Dorsolateral prefrontal cortex (tissue), 122 donors: ENCODE measurements at places on chromosomes 6 and 20.

DNA sequence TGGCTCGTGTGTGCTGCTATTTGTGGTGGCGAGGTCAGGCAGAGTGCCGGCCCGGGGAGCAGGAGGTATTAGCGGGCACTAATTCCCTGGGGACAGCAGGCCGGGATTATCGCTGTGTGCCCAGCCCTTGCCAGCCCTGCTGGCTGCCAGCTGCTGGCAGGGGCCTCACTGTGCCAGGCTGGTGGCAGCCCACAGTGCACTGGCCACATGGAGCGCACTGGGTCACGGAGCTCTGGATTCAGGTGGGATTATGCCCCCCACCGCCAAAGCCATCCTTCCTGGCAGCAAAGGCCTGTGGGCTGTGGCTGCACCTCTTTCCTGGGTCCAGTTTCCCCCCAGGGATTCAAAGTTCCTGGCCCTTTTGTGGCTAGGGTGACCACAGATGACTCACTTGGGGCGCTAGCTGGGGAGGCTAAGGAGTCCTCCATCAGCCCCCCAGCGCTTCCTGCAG is 59.7 kb downstream of the YTHDF1 start:
- DNase-seq: no peak

DNA sequence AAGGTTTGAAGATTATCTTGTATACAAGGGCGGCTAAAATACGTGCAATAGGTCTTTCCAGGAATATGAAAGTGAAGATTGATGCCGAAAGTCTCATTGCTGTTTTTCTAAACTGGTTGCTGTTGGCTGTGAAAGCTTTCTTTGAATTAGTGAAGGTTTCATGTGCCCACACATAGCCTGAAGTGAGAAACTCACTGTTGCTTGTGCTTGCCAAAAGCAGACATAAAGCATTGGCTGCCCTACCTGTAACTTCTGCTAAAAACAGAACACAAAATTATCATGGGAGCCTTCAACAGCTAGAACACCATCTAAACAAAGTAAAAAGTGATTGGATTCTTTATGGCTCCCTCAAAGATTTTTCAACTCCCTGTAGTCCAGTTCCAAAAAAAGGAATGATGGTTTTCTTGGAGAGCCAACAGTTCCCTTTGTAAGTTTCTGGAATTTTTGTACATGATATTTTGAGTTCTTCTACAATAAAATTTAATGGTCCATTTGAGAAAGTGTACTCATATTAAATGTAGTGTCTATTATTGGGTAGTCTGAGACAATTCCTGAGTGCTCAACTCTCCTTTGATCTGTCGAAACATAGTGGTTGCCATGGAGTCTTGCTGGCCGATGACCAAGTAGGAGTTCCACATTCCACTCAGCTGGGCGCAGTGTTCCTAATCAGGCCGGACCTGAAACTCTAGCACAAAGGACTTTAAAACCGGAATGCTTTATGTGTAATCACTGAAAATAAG is 68.5 kb downstream of the PLEKHG1 start:
- DNase-seq: peak; percentile 55

DNA sequence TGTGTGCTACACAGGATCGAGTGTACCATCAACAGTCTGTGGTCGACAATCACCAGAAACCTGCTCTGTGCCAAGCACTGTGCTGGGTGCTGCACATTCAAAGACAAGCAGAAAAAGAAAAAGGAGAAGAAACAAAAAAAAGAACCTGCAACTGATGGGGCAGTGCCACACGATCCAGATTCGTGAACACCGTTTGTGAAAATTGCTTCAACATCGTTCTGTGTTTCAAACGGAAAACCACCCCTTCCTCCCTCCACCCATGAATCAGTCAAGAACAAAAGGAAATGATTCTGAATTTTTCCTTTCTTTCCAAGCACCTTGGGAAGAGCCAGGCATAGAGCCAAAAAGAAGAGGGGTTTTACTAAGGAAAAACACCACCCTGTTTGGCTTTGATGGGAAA is 129.2 kb upstream of the ARID1B start:
- no peak for DNase-seq

DNA sequence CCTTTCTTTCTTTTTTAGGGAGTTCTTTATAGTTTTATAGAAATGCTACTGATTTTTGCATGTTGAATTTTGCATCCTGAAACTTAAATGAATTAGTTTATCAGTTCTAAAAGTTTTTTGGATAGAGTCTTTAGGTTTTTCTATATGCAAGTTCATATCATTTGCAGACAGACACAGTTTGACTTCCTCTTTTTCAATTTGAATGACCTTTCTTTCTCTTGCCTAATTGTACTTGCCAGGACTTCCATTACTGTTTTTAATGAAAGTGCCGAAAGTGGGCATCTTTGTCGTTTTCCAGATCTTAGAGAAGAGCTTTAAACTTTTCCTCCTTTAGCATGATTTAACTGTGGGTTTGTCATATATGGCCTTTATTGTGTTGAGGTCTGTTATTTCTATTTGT is 21.1 kb upstream of the EDN1 start:
- DNase-seq: no peak

GRCh38 chr20:47674686-47675085 is 110.6 kb downstream of the SULF2 start:
- no peak for DNase-seq

DNA sequence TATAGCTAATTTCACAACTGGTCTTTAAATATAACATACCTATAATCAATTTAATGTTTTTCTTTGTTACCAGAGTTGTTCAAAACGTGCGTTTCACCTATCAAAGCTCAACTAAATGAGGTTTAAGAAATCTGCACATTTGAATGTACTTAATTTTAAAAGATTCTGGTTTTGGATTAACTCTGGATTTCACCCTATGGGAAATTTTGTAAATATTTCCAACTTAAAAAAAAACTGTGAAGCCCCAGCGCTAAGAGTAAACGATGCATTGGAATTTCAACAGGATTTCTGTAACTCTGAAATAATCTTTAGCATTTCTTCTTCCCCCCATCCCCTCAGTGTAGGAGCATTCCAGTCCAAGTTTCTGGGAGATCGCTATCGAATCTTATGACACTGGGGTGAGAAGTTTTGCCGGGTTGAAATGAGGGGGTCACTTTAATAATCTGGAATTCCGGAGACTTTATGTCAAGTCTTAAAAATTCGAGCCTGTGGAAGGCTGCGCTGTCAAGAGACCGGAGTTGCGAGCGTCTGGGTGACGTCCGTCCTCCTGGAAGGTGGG is 643 bp upstream of the MAP3K4 start:
- no peak for DNase-seq

DNA sequence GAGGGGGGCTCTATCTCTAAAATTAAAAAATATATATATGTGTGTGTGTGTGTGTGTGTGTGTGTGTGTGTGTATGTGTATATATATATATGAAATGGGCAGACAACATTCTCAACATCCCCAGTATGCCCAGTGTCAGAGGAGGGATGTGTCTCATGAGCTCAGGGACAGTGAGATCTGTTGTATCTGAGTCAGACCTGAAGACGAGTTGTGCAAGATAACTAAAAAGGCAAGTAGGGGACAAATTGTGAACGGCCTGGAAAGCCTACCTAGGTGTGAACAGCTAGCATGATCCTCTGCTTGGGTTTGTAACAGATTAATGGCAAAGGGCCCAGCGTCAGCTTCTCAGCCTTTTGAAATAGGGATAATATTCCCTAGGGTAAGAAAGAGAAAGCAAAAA is 124.3 kb downstream of the FAXC start:
- no peak for DNase-seq

DNA sequence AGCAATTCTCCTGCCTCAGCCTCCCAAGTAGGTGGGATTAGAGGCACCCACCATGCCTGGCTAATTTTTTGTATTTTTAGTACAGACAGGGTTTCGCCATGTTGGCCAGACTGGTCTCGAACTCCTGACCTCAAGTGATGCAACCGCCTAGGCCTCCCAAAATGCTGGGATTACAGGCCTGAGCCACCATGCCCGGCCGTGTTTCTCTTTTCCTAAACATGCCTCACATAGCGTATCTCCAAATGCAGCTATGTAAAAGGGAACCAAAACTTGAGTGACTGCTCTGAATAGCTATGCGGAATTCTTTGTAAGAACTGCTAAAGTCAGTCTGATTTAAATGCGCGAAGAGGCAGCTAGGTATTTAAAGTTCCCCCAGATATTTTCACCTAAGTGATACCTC is 20.5 kb downstream of the BPIFA2 start:
- DNase-seq: no peak

- no peak for DNase-seq
Measured at GRCh38 chr20:53335555-53335954, 258.1 kb downstream of the ZNF217 start.

DNA sequence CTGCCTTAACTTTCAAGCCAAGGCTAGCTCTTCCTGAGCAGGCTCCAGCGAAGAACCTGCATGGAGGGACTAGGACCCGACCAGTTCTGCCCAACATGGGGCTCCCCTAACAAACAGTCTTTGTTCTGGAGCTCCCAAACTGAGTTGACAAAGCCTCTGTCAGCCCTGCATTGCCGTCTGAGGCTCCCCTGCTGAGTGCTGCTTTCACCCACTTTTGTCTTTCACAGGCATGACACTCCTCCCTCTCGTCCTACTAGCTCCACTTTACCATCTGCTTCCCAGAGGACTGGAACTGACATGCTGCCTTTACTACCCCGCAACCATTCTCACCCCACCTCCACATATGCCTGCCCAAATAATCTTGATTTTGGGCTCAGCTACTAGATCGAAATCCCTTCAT is 45.1 kb upstream of the B4GALT5 start:
- no peak for DNase-seq

DNA sequence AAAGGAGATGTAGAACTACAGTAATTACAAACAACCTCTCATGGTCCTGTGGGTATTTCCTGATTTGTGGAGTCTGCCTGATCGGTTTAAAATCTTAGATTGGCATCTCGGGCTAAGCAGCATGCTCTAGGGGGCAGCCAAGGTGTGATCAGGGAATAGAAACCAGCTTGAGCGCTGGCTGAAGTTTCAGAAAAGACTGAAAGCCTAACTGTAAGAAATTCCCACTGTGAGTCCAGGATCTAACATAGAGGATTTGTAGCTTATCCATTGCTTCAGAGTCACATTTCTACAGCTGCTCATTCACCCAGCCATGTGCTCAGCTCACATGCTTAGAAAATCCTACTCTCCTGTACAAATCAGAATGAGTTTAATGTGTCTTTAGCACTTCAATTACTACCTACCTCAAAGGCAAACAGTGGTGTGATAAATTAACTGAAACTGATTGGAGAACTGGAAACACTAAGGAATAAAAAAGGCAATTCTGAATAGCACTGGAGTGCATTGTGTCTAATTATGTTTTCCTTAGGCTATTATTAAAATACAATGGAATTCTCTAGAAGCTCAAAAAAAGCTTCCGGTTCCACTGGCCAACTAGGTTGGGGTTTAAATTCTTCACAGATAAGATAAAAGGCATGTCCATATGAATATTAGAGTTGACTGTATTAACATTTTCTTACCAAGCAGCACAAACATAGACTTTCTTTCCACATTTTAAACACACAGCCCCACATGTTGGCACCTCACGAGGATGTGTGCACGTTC is 73.8 kb upstream of the MPC1 start:
- no peak for DNase-seq

- DNase-seq: no peak
Measured at GRCh38 chr20:1533059-1533458, 24.4 kb downstream of the SIRPD start.

DNA sequence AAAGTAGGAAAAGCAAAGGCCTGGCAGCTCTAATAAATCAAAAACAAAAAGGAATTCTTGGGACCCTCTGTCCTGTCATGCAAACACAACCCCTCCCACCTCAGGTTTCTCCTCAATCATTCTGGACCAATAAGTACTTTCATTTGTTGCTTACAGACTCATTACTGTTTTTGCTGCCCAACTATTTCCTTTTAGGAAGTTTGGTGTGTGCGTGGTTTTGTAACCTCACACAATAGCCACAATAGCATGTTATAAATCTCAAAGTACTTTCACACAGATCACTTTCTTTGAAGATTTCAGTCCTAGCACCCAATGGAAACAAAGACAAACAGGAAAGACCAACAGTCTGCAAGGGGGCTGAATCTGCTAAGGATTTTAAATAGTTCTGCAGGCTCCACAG is 4.5 kb downstream of the MRPL14 start:
- no peak for DNase-seq

GRCh38 chr6:35742842-35743241 is 6.0 kb downstream of the ARMC12 start:
- DNase-seq: no peak

DNA sequence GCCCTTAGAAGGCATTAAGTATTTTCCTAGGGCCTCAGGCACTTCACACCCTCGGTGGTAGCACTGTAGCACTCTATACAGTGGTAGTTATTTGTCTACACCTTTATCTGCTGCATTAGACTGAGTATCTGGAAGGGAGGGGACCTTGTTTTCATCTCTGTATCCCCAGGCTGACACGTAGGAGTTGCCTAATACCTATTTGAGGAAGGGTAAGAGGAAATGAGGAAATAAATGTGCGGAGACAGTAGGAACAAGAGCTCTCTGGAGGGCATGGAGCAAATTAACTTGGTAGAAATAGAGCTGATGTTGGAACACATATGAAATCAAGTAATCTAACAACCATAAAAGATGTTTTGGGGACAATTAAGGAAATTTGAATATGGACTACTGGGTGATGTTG is 3.9 kb downstream of the CNPY3 start:
- no peak for DNase-seq

DNA sequence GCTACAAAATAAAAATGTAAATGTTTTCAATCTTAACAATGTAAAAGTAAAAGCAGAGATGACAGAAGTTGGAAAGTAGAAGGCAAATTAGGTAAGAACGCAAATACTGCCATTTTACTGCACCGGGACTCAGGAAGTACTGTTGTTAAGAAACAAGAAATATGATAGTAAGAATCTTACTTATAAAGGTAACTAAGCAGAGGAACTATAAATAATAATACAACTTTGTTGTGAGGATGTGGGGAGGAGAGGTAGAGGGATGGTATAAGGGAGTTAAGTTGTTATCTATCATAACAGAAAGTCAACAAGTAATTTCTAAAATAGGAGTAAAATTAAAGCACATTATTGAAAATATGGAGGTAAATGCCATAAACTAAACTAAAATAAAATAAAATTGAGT is 104.3 kb upstream of the MRPS10 start:
- no peak for DNase-seq

- DNase-seq: no peak
Measured at GRCh38 chr20:3326779-3327521, 80.5 kb downstream of the DNAAF9 start.

GRCh38 chr6:91788501-91788900 is 1201.6 kb upstream of the MAP3K7 start:
- DNase-seq: no peak
